ENCODE measurements at places on chromosomes 6 and 20. TPM values are rescaled to one million over a fixed set of nuclear protein-coding genes. Genes with fewer than 3 reads are reported as not detected.

Gene DNAH8
- total RNA-seq, result 2.2 TPM

DNA sequence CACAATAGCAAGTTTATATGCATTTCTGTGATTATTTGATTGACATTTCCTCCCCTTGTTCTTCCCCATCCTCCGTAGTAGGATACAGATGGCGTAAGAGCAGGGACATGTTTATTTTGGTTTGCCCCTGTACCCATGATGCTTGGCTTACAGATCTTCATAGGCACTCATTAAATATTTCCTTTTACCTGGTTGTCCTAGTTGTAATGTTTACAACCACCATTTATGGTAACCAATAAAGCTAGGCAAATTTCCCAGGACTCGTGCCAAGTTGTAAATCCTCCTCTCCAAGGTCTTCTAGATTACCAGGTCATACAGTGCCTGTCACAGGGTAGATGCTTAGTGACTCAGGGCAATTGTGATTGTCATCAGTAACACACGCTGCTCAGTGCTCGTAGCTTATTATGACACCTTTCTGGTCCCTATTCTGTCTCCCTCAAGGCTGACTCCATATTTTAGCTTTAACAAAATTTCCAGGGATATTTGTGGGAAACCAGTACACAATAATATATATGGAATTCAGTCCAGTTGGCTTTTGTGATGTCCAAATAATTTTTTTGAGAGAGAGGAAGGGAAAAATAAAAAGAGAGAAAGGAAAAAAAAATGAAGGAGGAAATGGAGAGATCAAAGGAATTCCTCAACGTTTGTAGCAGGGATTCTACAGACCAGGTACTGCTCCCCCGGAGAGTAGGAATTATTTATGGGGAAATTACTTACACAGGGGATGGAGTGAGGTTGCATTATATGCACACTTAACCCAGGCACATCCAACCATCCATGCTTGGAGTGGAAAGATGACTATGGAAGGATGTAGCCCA lies 24.6 kb downstream of the CYP24A1 start:
- no peak for DNase-seq

Gene NOX3
- total RNA-seq, result not detected

DNA sequence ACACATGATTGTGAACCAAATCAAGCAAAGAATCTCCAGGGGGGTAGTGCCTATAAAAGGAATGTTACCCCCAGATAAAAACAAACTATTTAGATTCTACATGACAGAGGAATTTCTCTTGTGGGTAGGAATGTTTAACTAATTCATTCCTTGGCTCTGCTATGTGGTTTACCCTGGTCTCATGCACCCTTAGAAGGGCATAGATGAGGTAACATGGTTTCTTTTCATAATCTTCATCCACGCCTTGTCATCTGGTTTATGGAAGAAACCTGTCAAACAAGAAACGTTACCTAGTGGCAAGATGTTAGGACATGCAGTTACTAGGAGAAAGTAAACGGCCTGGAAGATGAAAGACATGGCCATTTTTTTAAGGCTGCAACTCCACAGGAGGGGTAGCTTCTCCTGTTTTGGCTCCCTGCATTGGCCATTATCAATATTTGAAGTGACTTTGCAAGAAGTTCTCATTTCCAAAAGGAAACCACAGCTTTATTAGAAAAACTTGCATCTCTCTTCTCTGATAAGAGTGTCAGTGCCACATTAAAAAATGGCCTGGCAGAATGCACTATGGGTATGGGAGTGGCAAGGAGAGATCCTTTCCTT lies 45.5 kb downstream of the STX11 start:
- no peak for DNase-seq

DNA sequence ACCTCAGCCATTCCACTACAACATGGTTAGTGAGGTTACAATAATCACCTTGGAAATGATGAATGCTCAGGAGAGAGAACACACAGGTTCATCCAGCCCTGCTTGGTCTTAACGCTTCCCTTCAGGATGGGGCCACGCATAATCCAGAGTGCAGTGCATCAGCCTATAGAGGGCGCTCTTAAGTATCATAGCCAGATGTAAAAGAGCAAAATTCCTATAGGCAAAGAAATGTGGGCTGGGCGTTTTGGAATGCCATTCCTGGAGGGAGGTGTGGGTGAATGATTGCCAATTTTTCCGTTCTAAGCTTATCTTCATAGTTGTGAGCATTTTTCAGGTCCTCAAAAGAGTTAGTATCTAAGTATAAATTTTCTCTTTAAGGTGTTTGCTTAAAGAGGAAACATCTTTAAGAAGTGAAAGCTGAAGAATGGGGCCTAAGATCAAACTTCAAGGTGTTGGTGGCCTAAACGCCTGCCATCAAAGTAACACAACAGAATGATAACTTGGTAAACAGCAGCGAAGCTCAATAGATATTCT lies 1.8 kb downstream of the RIPOR2 start:
- DNase-seq, result no peak

DNA sequence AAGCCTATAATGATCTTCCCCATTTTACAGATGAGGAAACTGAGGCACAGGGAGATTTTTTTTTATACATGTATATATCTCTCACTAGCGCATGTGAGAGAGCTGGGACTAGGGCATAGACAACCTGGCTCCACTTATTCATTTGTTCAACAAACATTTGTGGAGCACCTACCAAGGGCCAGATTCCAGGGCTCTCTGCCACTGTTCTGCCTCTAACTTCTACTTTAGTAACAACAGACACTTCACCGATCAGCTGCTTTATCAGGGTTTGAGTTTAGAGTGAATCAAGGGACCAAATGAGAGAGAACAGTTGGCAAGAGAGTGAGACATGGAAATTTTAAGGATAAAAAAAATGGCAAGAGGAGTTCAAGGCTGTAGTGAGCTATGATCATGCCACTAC lies 7.4 kb downstream of the ADAT2 start:
- no peak for DNase-seq

Gene CASS4
- total RNA-seq, result 5.5 TPM

GRCh38 chr6:136593748-136594490 lies 43.7 kb upstream of the MAP7 start:
- peak; percentile 65 for DNase-seq

- DNase-seq, result no peak
Observed at GRCh38 chr6:169571123-169571962, 130.5 kb downstream of the WDR27 start.

Gene TNF
- 0.22 TPM for total RNA-seq

DNA sequence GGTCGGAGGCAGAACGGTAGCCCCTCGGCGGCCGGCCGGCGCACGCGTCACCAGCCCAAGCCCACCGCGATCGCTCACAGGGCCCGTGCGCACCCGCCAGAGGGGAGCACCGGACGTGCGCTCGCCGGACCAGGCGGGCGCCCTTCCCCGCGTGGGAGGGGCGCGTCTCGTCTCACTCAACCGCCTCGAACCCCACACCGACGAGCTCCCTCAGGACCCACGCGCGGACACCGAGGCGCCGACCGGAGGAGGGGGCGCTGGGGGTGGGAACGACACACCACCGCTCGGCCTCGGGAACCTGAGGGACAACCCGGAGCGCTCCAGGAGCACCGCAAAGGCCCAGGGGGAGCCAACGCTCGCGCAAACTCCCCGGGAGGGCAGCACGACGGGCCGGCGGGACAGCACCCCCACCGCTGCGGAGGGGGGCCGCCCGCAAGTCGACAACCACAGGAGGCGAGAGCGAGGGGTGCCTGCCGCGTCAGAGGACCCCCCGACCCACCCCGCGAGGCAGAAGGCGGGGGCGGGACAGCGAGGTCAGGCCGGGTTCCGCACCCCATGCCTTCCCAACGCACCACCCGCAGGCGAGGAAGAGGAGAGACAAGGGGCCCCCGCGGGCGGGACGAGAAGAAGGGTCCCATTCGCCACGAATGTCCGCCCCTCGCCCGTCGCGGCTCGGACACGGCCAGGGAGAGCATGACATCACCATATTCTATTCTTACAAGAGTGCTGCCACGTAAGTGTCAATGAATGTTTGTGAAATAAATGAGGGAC lies 512.7 kb upstream of the ZNF337 start:
- DNase-seq, result peak; percentile 6

- no peak for DNase-seq
Observed at GRCh38 chr6:16374461-16375200, 136.2 kb downstream of the GMPR start.

Gene ECT2L
- total RNA-seq, result 0.09 TPM
